ENCODE measurements at places on chromosomes 11 and 22. TPM values are rescaled to one million over a fixed set of nuclear protein-coding genes. Genes with fewer than 3 reads are reported as not detected.

The BBOX1 gene
- total RNA-seq = not detected

DNA sequence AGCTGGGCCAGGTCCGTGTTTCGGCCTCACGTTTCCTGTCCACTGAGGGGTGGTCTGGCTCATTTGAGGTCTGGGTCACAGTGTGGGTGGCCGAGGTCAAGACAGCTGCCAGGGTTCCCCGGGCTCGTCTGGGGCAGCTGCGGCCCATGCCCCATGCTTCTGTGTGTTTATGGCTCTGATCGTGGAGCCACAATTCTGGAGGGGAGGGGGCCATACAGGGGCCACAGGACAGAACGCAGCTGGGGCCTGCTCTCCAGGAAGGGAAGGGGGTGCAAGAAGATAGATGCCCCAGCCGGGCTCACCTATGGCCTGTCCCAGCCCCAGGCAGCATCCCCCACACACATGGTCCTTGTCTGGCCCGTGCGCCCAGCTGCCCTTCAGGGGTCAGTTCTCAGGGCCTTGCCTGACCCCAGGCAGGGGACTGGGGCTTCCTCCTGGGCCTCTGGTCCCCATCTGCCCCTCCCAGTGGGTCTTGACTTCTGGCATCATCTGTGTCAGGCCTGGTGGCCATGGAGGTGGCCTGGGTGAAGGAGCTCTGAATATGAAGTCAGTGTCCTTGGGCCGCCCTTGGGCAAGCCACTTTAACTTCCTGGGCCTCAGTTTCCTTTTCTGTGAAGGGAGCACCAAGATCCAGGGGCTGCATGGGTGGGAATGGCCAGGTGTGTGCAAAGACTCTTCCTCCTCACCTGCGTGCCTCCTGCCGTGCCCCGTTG, 8.4 kb downstream of the TSPAN32 start:
- no peak for DNase-seq
- no peaks in the 10 kb centered on the region for H3K36me3 ChIP-seq
- no peak overlapping the region for H3K27ac ChIP-seq
- H3K4me3 ChIP-seq = no peak overlapping the region
- no peaks in the 10 kb centered on the region for H3K27me3 ChIP-seq

The LINC01488 gene
- not detected for total RNA-seq

GRCh38 chr22:36724836-36725235, 21.3 kb upstream of the CACNG2 start:
- DNase-seq = no peak
- no peak overlapping the region for H3K27ac ChIP-seq
- no peaks in the 10 kb centered on the region for H3K4me1 ChIP-seq
- no peak overlapping the region for H3K4me3 ChIP-seq
- no peaks in the 10 kb centered on the region for H3K27me3 ChIP-seq

GRCh38 chr22:39244496-39245129, at the start of gene PDGFB:
Gene PDGFB (minus strand): TSS chr22:39244982. CDS start chr22:39243963, 1,019 bp downstream.
- no peaks in the 10 kb centered on the region for H3K36me3 ChIP-seq
- peaks cover 47% of the 10 kb centered on the region for H3K4me1 ChIP-seq
- no peak for DNase-seq
- H3K4me3 ChIP-seq = peak within 1 kb of the TSS; percentile 73
- H3K27me3 ChIP-seq = no peaks in the 10 kb centered on the region

- no peaks in the 10 kb centered on the region for H3K36me3 ChIP-seq
- no peak overlapping the region for H3K4me3 ChIP-seq
- H3K27ac ChIP-seq = no peak overlapping the region
- no peak for DNase-seq
- no peaks in the 10 kb centered on the region for H3K4me1 ChIP-seq
Measured at GRCh38 chr11:46210133-46210636, 67.3 kb upstream of the CREB3L1 start.

The MICAL2 gene
- 45.7 TPM for total RNA-seq

GRCh38 chr11:130070846-130071200, 1.1 kb downstream of the APLP2 start:
- H3K27ac ChIP-seq = peak overlapping the region; percentile 95
- no peak for DNase-seq
- peak overlapping the region; percentile 93 for H3K4me3 ChIP-seq
- H3K36me3 ChIP-seq = no peaks in the 10 kb centered on the region
- H3K4me1 ChIP-seq = peaks cover 23% of the 10 kb centered on the region

DNA sequence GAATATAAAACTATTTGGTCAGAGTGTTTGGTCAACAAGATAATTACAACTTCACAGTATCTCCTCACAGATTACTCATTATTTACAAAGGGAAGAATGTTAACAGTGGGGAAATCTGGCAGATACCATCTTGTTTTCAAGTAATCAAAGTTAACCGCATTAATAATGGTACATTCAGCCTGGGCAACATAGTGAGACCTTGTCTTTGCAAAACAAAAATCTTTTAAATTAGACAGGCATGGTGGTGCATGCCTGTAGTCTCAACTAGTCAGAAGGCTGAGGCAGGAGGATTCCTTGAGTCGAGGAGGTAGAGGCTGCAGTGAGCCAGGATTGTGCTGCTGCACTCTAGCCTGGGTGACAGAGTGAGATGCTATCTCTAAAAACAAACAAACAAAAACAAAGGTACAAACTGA, 78.5 kb downstream of the ACER3 start:
- DNase-seq = no peak
- H3K4me3 ChIP-seq = no peak overlapping the region

- no peak overlapping the region for H3K4me3 ChIP-seq
- no peak overlapping the region for H3K27ac ChIP-seq
- no peaks in the 10 kb centered on the region for H3K36me3 ChIP-seq
- no peak for DNase-seq
- H3K27me3 ChIP-seq = no peaks in the 10 kb centered on the region
Measured at GRCh38 chr11:62256281-62256680, 13.7 kb upstream of the SCGB2A2 start.

The ASPHD2 gene
- not detected for total RNA-seq

The VPREB1 gene
- total RNA-seq = not detected

GRCh38 chr22:50153056-50153755, 17.3 kb upstream of the PANX2 start:
- no peak for DNase-seq
- H3K27ac ChIP-seq = no peak overlapping the region
- H3K4me3 ChIP-seq = no peak overlapping the region
- no peaks in the 10 kb centered on the region for H3K27me3 ChIP-seq

DNA sequence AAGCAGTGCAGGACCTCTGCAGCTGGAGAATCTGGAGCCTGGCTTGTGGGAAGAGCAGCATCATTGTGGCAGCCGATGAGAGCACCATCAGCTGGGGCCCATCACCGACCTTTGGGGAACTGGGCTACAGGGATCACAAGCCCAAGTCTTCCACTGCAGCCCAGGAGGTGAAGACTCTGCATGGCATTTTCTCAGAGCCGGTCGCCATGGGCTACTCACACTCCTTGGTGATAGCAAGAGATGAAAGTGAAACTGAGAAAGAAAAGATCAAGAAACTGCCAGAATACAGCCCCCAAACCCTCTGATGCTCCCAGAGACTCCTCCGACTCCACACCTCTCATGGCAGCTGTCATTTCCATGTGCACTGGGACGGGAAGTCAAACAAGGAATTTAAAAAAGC, 35.6 kb downstream of the ASRGL1 start:
- H3K4me1 ChIP-seq = no peaks in the 10 kb centered on the region
- H3K27ac ChIP-seq = no peak overlapping the region
- H3K4me3 ChIP-seq = no peak overlapping the region
- no peaks in the 10 kb centered on the region for H3K36me3 ChIP-seq
- H3K27me3 ChIP-seq = no peaks in the 10 kb centered on the region
- no peak for DNase-seq

GRCh38 chr22:37880668-37881440, 25.2 kb upstream of the MICALL1 start:
- H3K27ac ChIP-seq = no peak overlapping the region
- no peak overlapping the region for H3K4me3 ChIP-seq
- no peak for DNase-seq
- no peaks in the 10 kb centered on the region for H3K4me1 ChIP-seq
- peaks cover 85% of the 10 kb centered on the region for H3K36me3 ChIP-seq

DNA sequence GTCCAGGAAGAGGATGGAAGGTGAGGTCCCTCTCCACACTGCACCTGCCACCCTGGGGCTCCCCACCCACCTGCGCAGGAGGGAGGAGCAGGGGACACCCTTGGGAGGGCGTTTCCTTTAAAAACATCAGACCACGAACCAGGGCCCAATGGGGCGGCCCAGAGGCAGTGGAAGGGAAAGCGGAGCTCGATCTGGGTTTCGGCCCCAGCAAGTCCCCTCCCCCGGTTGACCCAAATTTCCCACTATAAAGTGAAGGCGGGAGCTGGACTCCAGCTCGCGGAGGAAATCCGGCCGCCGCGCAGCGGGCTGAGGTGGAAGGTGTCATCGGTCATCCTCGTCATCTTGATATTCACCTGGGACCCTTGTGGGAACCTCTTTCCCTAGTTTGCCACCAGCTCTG, 99.3 kb downstream of the WNT7B start:
- H3K36me3 ChIP-seq = no peaks in the 10 kb centered on the region
- DNase-seq = peak; percentile 48
- no peaks in the 10 kb centered on the region for H3K4me1 ChIP-seq
- H3K4me3 ChIP-seq = no peak overlapping the region

DNA sequence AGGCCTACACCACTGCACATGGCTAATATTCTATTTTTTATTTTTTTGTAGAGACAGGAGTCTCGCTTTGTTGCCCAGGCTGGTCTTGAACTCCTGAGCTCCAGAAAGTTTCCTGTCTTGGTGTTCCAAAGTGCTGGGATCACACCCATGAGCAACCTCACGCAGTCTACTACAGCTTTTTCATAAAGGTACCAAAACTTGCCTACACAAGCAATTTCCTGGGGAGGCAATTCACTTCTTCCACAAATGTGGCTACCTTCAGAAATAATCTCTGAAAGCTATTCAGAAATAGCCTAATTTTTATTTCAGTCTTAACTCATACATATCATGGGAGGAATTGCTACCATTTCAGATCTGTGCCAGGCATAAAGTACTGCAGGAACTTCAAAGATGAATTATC, 11.4 kb downstream of the SLC35F2 start:
- no peak for DNase-seq
- H3K36me3 ChIP-seq = no peaks in the 10 kb centered on the region
- no peaks in the 10 kb centered on the region for H3K4me1 ChIP-seq

The PATE2 gene
- total RNA-seq = 0.17 TPM

- no peaks in the 10 kb centered on the region for H3K27me3 ChIP-seq
- DNase-seq = no peak
- H3K4me1 ChIP-seq = peaks cover 14% of the 10 kb centered on the region
Measured at GRCh38 chr11:95076416-95076815, 9.7 kb downstream of the SRSF8 start.

DNA sequence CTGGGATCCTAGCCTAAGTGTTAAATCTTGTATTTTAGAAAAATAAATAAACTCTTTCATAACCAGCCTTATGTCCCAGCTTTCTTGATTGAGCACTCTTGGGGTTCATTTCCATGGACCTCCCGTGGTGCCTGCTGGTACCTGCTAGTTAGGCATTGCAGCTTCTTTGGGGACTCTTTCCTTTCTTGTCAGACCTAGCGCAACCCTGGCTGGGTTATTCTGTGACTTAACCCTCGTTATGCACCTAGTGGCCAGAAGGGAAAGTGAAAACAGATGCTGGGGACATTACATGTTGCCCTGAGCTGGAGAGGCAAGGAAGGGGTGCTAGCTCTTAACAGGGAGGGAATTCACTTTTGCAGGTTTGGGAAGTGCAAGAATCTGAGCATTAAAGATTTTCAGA, 46.8 kb downstream of the APIP start:
- no peaks in the 10 kb centered on the region for H3K27me3 ChIP-seq
- H3K4me1 ChIP-seq = no peaks in the 10 kb centered on the region
- no peak for DNase-seq
- H3K4me3 ChIP-seq = no peak overlapping the region

The MB gene
- total RNA-seq = 8,028 TPM

- H3K4me1 ChIP-seq = peaks cover 9% of the 10 kb centered on the region
- peak overlapping the region; percentile 49 for H3K4me3 ChIP-seq
- H3K27ac ChIP-seq = no peak overlapping the region
- DNase-seq = peak; percentile 77
Measured at GRCh38 chr11:73625696-73626318, 20.6 kb upstream of the PLEKHB1 start.

The OR51B4 gene
- not detected for total RNA-seq

The KCNQ1OT1 gene
- 0.42 TPM for total RNA-seq

DNA sequence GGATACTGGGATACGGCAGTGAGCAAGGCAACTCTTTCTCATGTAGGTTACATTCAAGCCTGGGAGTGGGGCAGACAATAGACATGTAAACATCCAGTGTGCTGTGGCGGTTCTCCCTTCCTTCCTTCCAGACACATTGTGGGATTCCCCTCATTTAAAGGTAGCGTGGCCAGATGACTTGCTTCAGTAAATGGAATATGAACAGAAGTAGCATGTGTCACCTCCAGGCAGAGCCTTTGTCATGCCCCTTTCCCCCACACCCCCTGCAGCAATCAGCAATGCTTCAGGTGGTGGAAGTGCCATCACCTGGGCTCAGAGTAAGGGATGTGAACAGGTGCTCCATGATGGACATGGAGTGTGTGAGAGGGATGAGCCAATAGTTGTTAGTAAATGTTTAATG, 34.8 kb upstream of the TTC12 start:
- H3K27ac ChIP-seq = no peak overlapping the region
- no peaks in the 10 kb centered on the region for H3K27me3 ChIP-seq
- no peaks in the 10 kb centered on the region for H3K4me1 ChIP-seq

DNA sequence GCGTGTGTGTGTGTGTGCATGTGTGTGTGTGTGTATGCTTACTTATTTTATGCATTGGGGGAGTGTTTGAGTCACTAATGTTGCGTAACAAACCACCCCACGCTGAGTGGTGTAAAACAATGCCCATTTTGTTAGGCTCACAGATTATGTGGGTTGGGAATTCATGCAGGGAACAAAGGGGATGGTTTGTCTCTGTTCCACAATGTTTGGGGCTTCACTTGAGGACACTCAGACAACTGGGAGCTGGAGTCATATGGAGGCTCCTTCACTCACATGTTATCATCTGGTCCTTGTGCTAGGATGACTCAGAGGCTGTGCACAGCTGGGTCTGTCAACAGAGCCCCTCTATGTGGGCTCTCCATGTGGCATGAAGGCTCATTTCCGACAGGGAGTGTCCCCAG, 51.3 kb upstream of the LARGE1 start:
- no peaks in the 10 kb centered on the region for H3K27me3 ChIP-seq
- H3K36me3 ChIP-seq = no peaks in the 10 kb centered on the region
- no peak overlapping the region for H3K27ac ChIP-seq
- no peak for DNase-seq
- no peaks in the 10 kb centered on the region for H3K4me1 ChIP-seq

The PAK1 gene
- 39.5 TPM for total RNA-seq

DNA sequence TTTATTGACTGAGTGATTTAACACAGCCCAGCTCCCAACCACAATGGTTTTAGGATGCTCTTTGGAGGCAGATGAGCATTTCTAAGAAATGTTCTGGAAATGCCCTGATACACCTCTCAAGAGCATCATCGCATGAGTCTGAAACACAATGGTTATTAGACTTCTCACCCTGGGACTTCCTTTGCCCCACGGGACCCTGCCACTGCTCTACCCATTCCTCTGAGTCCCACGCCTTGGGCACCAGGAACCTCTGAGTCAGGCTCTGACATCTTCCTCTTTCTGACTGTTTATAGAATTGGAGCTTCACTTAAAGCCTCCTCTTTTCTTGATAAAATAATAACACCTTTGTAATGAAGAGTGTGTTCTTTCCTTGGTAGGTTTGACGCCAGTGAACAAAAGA, 85.6 kb upstream of the PARVA start:
- H3K4me3 ChIP-seq = no peak overlapping the region
- DNase-seq = no peak
- H3K4me1 ChIP-seq = peaks cover 10% of the 10 kb centered on the region
- no peaks in the 10 kb centered on the region for H3K36me3 ChIP-seq
- H3K27me3 ChIP-seq = no peaks in the 10 kb centered on the region
- no peak overlapping the region for H3K27ac ChIP-seq

The TMEM123 gene
- 42.6 TPM for total RNA-seq

GRCh38 chr11:128235958-128236357, 351.4 kb downstream of the ETS1 start:
- H3K27ac ChIP-seq = no peak overlapping the region
- H3K27me3 ChIP-seq = no peaks in the 10 kb centered on the region
- H3K4me3 ChIP-seq = no peak overlapping the region
- H3K36me3 ChIP-seq = no peaks in the 10 kb centered on the region
- no peak for DNase-seq
- H3K4me1 ChIP-seq = no peaks in the 10 kb centered on the region
